ENCODE measurements at places on chromosomes 13 and 19.

DNA sequence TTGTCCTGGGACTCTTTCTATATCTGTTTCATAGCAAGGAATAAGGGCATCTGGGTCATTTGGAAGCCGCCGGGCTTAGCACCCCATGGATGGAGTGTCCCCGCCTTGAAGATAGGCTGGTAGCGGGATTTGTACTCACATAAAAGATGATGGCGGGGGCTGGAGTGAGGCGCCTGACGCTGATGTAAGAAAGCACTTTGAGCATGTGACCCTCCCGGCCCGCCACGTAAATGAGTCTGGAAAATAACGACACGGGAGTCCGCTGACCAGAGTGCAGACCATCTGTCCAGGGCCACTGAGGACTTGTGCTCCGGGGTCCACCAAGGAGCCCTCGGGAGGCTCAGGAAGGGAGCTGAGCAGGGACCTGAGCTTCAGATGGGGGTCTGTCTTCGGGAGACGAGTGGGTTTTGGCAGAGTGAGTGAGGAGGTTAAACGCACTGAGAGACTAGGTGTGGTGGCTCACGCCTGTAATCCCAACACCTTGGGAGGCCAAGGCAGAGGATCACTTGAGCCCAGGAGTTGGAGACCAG lies 25.8 kb downstream of the SLC7A9 start:
- no peak for DNase-seq

DNA sequence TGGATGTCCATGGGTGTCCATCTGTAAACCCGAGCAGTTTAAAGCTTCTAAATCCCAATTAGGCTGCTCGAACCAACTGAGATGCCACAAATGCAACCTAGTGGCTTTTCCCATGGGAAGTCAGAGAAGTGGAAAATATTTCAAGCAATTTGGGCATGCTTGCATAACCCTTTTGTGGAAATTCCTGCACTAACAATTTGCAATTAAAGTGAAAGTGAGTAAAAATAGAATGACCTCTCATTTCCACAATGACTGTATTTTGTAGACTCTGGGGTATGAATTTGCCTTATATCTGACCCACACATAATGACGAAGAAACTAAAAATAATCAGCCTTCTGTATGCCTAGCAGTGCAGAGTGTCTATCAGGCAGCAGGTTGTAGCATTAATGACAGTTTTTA lies 91.8 kb upstream of the TSC22D1 start:
- no peak for DNase-seq

DNA sequence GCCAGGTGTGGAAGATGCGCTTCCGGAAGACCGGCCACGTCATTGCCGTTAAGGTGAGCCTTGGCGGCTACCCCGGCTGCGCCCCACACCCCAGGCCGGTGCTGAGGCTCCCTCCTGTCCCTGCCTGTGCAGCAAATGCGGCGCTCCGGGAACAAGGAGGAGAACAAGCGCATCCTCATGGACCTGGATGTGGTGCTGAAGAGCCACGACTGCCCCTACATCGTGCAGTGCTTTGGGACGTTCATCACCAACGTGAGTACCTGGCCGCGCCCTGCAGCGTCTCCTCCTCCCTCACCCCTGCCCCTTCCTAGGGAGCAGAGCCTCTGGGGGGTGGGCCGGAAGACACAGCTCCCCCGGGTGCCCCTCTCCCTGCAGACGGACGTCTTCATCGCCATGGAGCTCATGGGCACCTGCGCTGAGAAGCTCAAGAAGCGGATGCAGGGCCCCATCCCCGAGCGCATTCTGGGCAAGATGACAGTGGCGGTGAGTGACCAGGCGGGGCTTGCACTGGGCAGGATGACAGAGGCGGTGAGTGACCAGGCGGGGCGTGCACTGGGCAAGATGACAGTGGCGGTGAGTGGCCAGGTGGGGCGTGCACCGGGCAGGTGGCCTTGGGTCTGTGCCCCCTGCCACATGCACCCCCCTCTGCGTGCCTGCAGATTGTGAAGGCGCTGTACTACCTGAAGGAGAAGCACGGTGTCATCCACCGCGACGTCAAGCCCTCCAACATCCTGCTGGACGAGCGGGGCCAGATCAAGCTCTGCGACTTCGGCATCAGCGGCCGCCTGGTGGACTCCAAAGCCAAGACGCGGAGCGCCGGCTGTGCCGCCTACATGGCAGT lies 4.1 kb upstream of the TGFBR3L start:
- no peak for DNase-seq

GRCh38 chr19:33329736-33330135 lies 27.4 kb upstream of the CEBPA start:
- no peak for DNase-seq
